Natural killer cell treated with Interleukin-12 subunit alpha and Interleukin-12 subunit beta and Interleukin-15 and Interleukin-18, amount 100 ng/mL, for 72 hours (primary cell): ENCODE measurements at places on chromosomes 6 and 20.
A peak's percentile ranks its signal among the peaks of the same experiment; 100 is the strongest.

GRCh38 chr20:7231303-7231702, 463.8 kb downstream of the BMP2 start:
- no peak for DNase-seq

GRCh38 chr6:147132889-147133288, 71.3 kb upstream of the STXBP5 start:
- no peak for DNase-seq

DNA sequence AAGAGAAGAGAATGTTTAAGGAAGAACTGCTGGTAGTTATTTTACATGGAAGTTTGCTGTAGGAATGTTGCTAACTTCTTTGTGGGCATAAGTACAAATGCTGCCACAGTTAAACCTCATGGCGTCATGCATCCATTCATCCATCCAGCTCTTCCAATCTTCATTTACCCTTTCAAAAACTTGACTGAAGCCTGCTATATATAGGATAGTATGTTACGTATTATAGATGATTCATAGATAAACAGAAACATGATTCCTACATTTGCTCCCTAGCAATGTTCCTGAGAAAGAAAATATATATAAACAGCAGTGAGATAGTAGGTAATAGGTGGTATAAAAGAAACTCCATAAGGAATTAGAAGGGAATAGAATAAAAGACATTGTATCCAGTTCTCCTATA, 93.7 kb downstream of the NDUFAF5 start:
- no peak for DNase-seq

GRCh38 chr20:49280463-49281058, 2.7 kb upstream of the ZNFX1 start:
- DNase-seq: no peak

- DNase-seq: no peak
Measured at GRCh38 chr6:158912655-158913054, 87.3 kb downstream of the RSPH3 start.

GRCh38 chr6:69026243-69026642, 391.2 kb downstream of the ADGRB3 start:
- no peak for DNase-seq

- DNase-seq: no peak
Measured at GRCh38 chr6:52276130-52276529, 8.4 kb downstream of the MCM3 start.

DNA sequence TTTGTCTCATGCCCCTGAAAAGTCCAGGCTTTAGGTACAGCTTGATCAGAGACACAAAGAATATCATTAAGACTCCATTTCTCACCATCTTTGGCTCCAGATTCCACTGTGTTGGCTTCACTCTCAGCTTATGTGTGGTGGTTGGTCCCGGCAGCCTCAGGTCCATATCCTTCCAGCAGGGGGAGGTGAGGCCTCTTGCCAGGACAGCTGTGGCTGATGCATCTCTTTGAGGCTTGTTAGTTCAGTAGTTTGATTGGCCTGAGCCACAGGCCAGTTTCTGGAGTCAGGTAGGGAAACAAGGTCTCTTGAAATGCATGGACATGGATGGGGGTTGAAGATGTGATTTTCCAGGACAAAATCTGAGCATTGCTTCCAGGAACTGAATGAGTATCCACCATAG, 62.4 kb downstream of the JAG1 start:
- no peak for DNase-seq

- DNase-seq: no peak
Measured at GRCh38 chr20:54223751-54224150, 15.9 kb downstream of the PFDN4 start.

- no peak for DNase-seq
Measured at GRCh38 chr20:23482138-23482537, 8.8 kb upstream of the CST8 start.

DNA sequence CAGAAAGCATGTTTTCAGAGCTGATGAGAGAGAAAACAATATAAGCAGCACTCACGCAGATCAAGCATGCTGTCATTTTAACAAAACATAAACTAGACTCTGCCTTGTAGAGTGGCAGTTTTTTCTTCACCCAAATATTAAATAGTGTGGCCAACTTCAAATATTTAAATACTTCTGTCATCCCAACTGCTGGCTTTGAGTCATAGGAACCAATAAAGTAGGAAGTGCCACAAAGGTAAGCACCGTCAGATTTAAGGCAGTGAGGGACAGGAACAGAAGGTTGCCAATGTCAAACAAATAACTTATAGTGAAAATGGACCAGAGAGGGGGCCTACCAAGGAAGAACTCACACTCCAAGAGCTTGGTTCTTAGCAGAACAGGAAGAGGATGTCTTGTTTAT, 222.2 kb downstream of the PKHD1 start:
- no peak for DNase-seq

- DNase-seq: no peak
Measured at GRCh38 chr6:170296746-170297575, 6.1 kb upstream of the DLL1 start.

DNA sequence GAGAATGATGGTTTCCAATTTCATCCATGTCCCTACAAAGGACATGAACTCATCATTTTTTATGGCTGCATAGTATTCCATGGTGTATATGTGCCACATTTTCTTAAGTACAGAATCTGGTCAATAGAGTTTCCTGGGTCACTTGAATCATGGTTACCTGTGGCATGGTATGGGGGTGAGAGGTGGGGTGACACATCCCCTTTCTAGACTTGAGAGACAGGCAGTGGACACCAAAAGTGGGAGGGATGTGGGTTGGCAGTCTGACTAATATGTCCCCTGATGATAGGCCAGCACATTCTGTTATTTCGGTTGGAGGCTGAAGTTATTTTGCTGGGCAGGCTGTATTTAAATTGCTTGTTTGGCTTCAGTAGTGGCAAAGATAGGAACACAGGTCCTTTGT, 78.1 kb downstream of the UST start:
- DNase-seq: no peak

DNA sequence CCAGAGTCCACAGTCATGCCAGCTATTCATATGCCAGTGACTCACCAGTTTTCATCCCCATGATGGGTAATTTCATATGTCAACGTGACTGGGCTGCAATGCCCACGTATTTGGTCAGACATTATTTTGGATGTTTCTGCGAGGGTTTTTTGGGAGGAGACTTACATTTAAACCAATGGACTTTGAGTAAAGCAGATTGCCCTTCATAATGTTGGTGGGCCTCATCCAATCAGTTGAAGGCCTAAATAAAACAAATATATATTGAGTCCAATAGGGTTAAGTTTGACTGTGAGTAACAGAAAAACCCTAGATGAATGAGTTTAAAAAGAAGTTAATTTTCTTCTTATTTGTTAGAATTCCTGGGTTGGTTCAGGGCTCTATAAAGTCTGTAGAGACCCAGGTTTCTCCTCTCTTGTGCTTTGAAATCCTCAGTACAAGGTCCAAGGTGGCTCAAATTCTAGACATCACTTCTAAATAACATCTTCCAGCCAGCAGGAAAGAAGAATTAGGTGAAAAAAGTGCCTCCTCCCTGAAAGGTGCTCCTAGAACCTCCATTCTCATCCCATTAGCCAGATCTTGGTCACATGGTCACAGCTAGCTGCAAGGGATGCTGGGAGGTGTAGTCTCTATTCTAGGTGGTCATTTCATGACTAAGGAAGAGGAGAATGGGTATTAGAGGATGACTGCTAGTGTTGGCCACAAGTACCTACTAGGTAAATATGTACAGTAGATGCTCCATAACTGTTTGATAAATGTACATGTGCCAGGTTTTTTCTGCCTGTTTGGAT, 16.7 kb upstream of the NEDD9 start:
- no peak for DNase-seq

DNA sequence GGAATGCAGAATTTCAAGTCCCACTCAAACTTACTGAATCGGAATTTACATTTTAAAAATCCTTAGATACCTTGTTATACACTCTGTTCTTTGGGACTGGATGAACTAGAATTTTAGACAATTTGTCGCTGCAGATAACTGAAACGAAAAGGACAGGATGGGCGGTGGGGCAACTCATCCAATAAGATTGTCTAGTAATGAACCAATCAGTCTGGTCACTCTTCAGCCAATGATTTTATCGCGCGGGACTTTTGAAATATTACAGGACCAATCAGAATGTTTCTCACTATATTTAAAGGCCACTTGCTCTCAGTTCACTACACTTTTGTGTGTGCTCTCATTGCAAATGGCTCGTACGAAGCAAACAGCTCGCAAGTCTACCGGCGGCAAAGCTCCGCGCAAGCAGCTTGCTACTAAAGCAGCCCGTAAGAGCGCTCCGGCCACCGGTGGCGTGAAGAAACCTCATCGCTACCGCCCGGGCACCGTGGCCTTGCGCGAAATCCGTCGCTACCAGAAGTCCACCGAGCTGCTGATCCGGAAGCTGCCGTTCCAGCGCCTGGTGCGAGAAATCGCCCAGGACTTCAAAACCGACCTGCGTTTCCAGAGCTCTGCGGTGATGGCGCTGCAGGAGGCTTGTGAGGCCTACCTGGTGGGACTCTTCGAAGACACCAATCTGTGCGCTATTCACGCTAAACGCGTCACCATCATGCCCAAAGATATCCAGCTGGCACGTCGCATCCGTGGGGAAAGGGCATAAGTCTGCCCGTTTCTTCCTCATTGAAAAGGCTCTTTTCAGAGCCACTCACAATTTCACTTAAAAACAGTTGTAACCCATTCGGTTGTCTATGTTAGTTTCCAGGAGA, 41.9 kb upstream of the HFE start:
- DNase-seq: peak; percentile 87

DNA sequence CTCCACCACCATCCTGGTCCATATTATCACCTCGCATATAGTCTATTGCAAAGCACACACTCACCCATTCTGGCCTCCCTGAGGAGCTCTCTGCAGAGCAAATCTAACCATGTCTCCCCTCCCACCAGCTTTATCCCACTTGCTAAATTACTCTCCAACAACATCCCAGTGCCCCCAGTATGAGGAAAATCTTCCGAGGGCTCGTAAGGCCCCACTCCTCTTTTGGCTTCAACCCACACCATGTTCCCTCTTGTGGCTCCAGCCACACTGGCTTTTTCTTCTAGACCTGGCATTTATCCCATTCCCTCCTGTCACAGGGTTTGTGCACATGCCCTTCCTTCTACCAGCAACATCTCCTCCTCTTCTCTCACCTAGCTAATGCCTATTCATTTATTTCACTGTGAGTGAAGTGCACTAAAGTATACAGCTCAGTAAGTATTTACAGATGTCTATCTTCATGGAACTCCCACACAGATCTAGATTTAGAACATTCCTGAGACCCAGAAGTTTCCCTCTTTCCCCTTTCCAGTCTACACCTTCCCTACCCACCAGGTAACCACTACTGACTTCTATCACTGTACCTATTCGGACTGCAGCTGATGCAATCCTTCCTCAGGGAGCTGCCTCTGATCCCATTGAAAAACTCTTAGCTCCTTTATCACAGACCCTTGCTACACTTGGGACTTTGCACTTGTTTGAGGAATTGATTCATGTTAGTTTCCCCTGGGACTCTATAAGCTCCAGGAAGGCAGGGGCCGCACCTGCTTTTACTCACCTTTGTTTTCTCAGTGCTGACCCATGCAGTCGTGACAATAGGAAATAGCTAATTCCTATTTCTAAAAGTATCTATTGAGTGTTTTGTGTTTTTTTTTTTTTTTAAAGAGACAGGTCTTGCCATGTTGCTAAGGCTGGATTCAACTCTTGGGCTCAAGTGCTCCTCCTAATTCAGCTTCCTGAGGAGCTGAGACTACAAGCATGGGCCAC, 15.5 kb downstream of the MRPL14 start:
- DNase-seq: no peak

DNA sequence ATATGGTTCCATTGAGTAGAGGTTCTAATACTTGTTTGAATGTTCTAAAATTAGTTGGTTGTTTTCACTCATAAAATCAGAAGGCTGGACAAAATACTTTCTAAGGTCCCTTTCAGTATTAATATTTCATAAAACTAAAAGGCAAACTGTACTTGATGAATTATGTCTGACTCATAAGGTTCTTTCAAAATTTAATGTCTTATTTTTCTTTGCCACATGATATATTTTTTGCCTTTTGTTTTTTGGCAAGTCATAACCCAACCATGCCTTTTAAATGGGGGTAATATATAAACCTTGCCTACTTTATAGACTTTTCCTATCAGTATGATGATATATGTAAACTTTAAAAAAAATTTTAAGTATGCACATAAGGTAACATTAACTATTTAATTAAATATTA, 244.7 kb downstream of the PTPRK start:
- DNase-seq: no peak

DNA sequence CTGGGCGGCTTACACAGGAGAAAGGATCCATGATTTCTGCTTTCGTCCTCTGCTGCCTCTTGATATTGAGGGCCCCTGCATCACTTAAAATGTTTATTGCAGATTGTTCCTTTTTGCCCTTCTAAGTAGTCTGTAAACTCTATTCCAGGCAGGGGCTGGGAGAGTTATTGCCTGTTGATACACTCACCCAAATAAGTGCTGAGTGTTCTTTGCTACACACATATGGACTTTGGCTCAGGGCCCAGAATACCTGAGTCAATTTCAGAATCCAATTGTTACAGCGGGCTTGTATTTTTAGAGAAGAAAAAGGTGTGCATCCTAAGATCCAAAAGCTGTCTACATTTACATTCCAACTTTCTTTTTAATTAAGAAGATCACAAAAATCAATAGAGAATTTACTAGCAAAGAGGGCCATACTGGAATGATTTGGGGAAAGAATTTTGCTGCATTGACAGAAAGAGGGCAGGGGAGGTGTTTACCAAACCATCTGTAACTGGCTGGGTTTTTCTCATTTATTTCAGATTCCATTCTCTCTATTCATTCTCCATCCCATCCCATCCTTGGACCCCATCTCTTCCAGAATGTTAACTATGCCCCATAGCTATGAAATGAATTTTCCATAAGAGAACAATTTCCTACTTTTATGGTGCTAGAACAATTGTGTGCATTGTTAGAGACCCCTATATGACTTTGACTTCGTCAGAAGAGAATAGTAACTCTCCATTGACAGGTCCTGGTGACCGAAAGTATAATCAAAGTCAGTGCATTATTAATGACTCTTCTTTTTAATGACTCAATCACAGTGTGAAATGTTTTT, 959.9 kb upstream of the FLRT3 start:
- DNase-seq: no peak
